ENCODE measurements at places on chromosomes 5 and 9. TPM values are rescaled to one million over a fixed set of nuclear protein-coding genes. Genes with fewer than 3 reads are reported as not detected.

Gene CSF2
- not detected for total RNA-seq

Gene SVEP1
- 5.7 TPM for total RNA-seq

Gene NR2F1
- 1.9 TPM for total RNA-seq

Gene SEC24A
- total RNA-seq: 6.8 TPM

Gene IFNB1
- total RNA-seq: not detected

Gene DRD1
- not detected for total RNA-seq

Gene SPATA31E1
- not detected for total RNA-seq

Gene SOHLH1
- total RNA-seq: not detected

Gene PCDHGC5
- 3.2 TPM for total RNA-seq

Gene IFNE
- not detected for total RNA-seq

Gene CAMLG
- 17.3 TPM for total RNA-seq

Gene SPINK6
- not detected for total RNA-seq

Gene NPR3
- 16.3 TPM for total RNA-seq

Gene NDOR1
- 5.7 TPM for total RNA-seq

Gene IARS1
- 55.6 TPM for total RNA-seq

Gene FCN2
- total RNA-seq: not detected

Gene MSX2
- 1.9 TPM for total RNA-seq

Gene NEURL1B
- 32.0 TPM for total RNA-seq

Gene MYO10
- 4.9 TPM for total RNA-seq

Gene FOXE1
- total RNA-seq: not detected

Gene EIF4E1B
- not detected for total RNA-seq

Gene CCNJL
- total RNA-seq: 9.1 TPM

Gene CCDC171
- 1.7 TPM for total RNA-seq

Data from left ventricle myocardium superior (tissue), 1 donor.